ENCODE measurements at places on chromosomes 4 and X.

- DNase-seq, result no peak
Measured at GRCh38 chrX:19953145-19953544, 37.7 kb downstream of the BCLAF3 start.

- DNase-seq, result no peak
Measured at GRCh38 chr4:126513596-126513995, 1119.2 kb upstream of the INTU start.

DNA sequence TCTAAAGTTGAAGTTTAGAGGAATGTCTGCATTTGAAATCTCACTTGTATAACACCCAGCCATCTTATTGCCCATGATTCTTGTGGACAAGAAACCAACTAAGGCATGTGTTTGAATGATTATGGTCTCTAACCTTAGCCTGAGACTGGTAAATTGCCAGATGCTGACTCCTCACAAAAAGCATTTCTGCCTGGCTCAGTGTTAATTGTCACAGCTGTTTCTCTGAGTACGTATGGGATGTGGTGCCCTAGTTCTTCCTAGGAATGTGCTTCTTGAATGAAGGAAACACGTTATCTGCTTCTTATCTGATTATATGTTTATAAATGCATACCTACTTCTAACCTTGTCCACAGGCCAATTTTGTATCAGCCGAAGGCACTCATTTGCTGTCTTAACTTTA, 63.1 kb upstream of the NDP start:
- DNase-seq, result no peak

GRCh38 chr4:143489106-143489505, 24.4 kb upstream of the SMARCA5 start:
- no peak for DNase-seq

DNA sequence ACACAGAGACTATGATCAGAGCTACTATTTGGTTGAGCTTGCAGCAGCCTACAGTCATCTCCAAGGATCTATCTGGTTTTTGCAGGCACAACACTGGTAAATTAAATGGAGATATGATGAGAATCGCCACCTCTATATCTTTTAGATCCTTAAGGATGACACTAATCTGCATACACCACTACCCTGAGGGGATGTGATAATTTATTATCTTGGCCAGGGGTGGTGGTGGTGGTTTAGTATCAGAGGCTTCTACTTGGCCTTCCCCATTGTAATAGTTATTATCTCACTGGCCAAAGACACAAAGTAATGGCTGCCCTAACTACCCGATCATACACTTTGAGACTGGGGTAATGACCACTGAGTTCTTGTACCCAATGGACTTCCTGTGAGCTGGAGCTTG, 21.2 kb downstream of the CCDC160 start:
- no peak for DNase-seq

GRCh38 chr4:186765138-186765537, 41.5 kb upstream of the FAT1 start:
- DNase-seq, result no peak

DNA sequence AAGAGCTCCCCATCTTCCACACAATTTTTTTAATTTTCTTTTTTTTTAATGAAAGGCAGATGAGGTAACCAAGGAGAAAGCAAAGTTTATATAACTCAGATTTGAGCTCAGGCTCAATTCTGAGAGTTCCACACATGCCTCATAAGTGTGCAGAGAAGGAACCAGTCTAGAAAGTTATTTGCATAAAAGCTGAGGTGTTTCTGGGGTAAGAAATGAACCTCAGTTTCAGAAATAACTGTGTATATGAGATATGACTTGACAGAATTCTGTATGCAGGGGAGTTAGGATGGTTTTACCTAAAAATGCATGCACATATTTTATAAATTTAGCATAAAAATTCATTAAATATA, 51.3 kb downstream of the DTHD1 start:
- no peak for DNase-seq

DNA sequence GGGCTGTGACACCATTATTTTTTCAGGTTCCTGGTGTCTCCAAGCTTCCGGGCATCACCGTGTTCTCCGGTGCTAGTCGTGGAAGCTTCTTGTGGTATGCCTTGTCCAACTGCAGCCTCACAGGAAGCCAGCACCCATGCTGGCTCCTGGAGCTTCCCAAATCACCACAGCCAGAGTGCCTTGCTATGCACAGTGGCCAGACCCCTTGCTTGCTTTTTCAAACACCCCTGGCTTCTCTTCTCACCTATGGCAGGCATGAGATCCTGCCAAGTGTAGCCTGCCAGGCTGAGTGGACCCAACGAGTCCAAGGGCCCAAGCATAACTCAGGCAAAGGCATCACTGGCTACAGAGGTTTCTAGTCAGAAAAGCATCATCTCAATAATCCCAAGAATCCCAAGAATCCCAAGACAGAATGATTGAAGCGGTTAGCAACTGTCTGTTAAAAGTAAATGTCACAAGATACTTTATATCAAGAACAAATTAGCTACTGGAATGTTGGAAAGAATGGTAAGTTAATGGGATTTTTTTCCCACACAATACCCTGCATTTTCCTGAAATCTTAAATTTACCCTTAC, 1522.9 kb downstream of the PCDH18 start:
- DNase-seq, result no peak

- DNase-seq, result no peak
Measured at GRCh38 chrX:17662391-17662790, 74.9 kb upstream of the SCML1 start.

DNA sequence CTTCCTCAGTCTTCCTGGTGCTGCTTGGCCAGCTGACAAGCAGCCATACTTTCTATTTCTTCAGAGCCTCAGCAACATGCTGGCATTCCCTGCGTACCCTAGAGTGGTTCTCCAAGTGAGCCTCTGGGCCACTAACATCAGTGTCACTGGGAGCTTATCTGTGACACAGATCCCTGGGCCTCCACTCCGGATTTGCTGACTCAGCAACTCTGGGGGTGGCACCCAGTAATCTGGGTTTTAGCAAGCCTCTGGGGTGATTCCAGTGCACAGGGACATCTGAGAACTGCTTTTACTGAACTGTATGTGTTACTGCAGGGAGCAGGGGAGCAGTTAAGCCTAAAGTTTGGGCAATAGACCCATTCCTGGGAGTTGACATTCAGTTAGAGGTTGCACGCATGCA, 28.2 kb upstream of the HMGB3 start:
- no peak for DNase-seq

GRCh38 chr4:150960818-150961217, 54.3 kb downstream of the LRBA start:
- DNase-seq, result no peak

- DNase-seq, result peak; percentile 77
Measured at GRCh38 chr4:91064157-91064853, 937.1 kb downstream of the CCSER1 start.

DNA sequence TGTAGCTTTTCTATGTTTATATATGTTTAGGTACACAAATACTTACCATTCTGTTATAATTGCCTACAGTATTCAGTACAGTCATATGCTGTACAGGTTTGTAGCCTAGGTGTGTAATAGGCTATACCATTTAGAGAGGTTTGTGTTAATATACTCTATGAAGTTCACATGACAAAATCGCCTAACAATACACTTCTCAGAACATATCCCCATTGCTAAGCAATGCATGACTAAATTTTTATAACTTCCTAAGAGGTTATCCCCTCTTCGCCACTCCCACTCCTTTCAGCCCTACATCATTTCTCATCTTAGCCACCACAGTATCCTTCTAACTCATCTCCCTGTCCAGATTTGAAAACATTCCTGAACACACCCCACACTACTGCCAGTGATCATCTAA, 83.7 kb upstream of the ZCCHC13 start:
- no peak for DNase-seq

DNA sequence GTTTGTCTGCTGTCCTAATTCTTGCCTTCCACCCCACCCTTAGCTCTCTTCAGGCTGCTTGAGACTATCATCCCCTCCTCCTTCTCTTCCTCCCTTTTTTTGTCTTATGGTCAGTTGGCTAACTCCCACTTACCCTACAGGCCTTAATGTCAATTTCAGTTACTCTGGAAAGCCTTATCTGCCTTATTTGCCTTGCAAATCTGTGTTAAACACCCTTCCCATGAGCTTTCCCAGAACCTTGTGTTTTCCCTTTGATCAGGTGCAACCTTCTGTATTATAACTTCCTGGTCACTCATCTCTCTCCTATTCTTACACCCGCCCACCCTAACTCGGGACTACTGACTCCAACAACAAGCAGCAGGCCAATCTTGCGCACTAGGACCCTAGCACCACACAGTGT, 74.8 kb downstream of the COX18 start:
- no peak for DNase-seq

DNA sequence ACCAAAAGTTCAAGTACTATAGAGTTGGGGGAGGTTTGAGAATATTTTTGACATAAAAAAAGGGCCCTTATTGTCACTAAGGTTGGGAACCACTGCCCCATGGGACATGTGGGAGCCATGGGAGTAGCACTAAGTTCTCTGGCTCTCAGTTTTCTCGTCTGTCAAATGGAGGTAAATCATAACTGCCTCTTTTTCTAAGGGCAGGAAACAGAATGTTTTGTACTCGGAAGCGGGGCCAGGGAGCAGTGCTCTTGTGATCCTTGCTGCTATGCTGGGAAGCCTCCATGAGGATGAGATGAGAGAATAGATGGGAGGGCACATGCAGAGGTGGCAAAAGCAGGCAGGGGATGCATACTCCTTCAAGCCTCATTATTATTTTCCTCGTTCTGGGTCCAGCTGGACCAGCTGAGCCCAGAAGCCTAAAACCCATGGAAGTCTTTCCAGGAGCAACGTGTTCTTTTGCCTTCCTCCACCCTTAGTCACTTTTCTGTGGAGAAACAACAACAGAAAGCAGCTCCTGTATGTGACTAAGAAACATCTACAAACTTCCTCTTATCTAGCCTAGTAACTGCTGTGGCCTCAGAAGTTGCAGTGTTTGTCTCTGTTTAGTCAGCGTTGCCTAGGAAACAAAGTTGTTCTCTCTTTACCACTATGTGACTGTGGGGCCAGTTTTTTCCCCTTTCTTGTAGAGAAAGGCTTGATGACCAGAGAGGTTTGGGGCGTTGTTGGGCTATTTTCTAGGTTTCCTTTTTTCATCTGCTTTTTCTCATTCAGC, 64.8 kb downstream of the TSC22D3 start:
- DNase-seq, result no peak

GRCh38 chr4:75598390-75598789, 31.9 kb downstream of the CDKL2 start:
- DNase-seq, result no peak

- DNase-seq, result no peak
Measured at GRCh38 chr4:85084371-85085094, 118.0 kb upstream of the WDFY3 start.

DNA sequence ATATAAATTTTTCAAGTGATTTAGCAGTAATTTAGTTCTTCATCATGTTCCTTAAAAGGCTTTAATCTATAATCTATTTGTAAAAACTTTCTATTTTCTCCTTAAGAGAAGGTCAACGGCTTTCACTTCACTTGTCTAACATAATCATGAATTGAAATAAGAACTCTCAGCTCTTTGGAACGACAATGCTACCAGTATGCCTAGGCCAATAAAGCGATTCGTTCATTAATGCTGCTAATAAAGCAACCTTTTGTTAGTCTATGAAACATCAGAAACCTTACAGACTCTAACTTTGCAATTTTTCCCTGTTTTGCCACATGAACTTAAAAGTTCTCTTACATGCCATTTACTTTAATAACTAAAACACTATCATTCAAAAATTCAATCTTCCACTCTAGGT, 47.6 kb downstream of the FBXW7 start:
- DNase-seq, result no peak

DNA sequence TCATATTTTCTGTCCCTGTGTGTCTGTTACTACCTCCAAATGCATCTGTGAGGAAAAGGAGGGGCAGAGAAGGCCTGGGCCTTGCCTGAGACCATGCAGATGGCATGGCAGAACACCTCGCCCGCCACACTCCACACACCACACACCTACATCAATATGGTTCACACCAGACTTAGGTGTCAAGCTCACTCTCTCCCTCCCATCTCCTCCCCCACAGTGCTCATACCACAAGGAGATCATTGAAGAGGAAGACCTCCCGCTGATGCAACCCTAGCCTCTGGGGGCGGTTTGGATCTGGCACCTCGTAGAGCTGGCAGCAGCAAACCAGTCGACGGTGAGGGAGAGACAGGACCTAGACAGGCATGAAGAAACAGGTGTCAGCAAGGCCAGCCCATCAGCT, 16.6 kb upstream of the KDM5C start:
- DNase-seq, result no peak

DNA sequence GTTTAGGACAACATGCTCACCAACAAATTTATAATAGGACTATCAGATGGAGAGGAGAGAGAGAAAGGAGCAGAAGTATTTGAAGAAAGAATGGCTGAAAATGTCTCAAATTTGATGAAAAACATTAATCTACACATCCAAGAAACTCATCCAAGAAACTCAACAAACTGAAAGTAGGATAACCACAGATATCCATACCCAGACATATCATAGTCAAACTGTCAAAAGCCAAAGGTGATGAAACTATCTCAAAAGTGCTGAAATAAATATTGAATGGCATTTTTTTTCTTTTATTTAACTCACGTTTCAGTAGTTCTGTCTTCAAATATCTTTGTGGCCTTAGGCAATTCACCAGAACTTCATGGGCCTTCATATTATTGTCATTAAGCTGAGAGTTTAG, 116.2 kb downstream of the TBC1D19 start:
- no peak for DNase-seq

DNA sequence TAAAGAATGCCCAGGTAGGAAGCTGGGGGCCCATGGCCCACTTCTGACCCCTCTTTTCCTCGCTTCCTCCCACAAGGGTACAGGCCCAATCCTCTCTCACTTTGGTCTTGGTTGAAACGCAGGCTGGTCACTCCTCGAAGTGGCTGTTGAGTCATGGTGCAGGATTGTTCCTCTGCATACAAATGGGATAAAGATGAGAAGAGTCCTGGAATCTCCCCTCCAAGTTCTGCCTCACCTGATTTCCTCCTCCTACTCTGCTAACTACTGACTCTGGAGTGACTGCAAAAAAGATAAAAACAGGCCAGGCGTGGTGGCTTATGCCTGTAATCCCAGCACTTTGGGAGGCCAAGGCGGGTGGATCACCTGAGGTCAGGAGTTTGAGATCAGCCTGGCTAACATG, 1.7 kb downstream of the WDR45 start:
- DNase-seq, result no peak

DNA sequence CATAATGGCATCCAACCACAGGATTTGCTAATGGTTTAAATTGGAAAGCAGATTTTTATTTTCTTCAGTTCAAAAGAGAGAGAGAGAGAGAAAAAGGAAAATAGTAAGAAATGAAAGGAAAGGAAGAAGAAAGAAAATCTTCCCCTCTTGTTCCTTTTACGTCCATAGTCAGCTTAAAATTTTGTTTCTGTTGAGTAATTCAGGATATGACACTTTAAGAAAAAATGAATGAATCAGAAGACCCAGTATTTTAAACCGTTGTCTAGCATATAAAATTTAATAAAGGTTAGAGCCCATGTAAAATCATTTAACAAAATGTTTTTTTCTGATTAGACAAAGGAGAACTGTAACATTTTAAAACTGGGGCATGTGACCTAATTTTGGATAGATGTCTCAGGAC, 391.8 kb upstream of the EPHA5 start:
- DNase-seq, result no peak

GRCh38 chr4:5982156-5982973, 35.9 kb downstream of the C4orf50 start:
- no peak for DNase-seq

- DNase-seq, result no peak
Measured at GRCh38 chrX:10555846-10556245, 64.5 kb downstream of the MID1 start.
